Activated CD4-positive, alpha-beta T cell treated with anti-CD3 and anti-CD28 coated beads, Interleukin-2, amount 50 U/mL, for 16 hours (primary cell): ENCODE measurements at places on chromosomes 7 and 10.
A peak's percentile ranks its signal among the peaks of the same experiment; 100 is the strongest.

GRCh38 chr7:22447008-22447407 lies 53.0 kb downstream of the STEAP1B start:
- no peak for DNase-seq

DNA sequence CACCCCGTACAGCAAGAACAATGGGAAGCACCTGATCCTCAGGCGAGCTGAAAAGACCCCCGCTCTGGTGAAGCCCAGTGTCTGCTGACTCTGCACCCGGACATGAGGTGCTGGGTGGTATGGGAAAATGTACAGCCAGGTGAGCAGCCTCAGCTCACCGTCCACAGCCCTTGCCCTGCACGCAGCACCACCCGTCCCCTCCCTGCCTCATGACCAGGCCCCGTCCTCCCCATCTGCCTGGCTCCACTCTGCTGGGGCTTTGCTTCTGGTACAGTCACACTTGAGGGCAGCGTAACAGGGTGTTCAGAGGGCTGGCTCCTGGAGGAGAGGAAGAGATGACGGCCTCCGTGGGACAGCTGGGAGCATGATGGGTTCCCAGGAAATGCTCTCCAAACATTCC lies 49.1 kb downstream of the NCAPG2 start:
- no peak for DNase-seq

DNA sequence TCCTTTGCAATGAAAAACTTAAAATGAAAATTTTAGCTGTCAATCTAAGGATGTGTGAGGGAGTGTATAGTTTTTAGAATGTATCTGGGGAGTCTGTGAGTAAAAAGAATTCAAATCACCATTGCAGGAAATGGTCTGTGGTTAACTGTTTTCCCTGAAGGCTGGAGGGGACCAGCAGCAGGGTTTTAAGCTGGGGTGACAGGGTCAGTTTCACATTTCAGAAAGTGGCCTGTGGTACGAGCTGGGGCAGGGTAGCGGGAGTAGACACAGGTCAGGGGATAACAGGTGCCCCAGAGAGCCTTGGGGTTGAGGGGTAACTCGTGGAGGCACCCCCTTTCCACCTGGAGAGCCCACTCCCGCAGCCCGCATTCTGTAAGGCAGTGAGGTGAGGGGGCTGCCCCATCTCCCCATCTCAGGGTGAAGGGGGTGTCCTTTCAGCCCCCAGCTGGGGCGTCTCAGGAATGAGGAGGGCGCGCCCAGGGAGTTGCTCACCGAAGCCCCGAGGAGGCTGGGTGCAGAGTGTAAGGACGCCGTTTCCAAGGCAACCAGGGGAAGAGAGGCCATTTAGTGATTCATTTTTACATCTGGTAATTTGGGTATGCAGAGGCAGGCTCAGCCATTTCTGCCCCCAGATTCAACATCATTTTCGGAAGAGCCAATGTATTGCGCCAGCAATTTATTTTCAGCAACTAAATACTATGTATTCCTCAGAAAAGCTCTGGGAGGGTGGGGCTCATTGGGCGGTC lies 168.9 kb downstream of the SLIT1 start:
- DNase-seq, result peak; percentile 66

DNA sequence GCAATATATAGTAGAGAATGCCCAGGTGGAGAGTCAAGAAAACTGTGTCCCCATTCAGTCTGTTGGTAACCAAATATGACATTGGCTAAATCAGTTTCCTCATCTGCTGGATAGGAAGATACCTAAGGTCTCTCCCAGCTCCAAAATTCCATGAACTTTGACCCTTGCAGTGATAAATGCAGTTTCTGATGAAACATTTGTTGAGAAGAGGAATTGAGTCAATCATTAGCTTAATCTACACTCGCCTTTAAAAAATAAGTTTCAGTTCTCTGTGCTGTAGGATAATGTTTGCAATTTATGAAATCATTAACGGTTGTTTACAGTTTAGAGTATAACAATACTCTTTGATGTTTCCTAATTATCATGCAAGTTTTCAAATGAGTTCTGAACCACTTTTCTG lies 38.0 kb upstream of the SLC25A13 start:
- DNase-seq, result no peak

GRCh38 chr7:13091974-13092707 lies 404.7 kb downstream of the ARL4A start:
- DNase-seq, result no peak

- DNase-seq, result no peak
Observed at GRCh38 chr7:70343519-70343918, 745.2 kb downstream of the AUTS2 start.

- DNase-seq, result no peak
Observed at GRCh38 chr10:68595513-68595912, 35.4 kb downstream of the TET1 start.

- peak; percentile 64 for DNase-seq
Observed at GRCh38 chr7:26365077-26365900, 73.6 kb downstream of the SNX10 start.

DNA sequence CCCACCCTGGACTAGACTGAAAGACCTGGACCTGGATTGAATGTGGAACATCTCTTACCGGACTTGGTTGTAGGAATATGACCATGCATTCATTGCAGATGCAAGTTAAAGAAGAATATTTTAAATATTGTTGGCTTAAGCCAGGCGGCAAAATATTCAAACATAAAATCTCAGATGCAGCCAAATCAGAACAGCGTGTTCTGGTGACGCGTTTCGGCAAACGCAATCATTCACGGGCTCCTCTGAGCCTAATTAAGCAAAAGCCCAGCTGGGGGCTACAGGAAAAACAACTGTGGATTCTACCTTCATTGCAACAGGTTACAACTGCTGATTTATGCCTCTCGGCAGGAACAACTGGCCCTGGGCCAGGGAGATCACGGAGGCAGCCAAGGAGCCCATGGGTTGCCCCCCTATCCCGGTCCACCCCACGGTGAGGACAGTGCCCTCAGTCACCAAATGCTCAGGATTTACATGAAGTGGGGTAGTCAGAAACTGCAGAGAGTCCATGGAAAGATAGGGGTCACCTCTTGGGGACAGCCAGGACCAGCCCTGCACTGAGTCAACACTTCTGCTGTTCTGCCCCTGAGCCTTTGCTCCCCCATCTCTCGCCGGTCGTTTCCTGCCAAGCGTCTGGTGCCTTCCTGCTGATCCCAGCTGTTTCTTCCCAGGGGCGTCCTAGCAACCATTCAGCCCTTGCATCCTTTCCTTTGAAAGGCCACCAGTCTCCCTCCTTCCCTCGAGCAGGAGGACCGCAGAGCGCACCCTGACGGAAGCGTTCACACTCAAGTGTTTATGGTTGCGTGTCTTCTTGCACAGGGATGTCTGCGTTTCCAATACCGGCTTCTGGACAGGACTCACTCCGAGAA lies 64.4 kb upstream of the SFMBT2 start:
- no peak for DNase-seq

DNA sequence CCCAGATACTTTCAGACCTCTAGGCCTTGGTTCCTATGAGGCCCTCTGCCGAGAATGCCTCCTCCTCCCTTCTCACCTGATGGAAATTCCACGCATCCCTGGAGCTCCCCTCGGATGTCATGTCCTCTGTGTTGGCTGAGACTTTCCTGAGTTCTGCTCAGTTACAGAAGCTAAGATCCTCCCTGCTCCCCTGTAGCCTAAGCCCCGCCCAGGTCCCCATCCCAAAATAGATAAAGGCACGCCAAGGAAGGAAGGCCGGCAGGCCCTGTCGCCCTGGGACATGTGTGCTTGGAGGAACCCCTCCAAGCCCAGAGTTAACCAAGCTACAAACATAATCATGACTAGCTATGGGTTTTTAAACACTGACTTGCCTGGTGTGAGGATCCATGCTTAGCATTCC lies 123.5 kb downstream of the SORBS1 start:
- DNase-seq, result no peak

GRCh38 chr10:64576497-64576896 lies 1055.3 kb downstream of the REEP3 start:
- DNase-seq, result no peak

GRCh38 chr7:139886899-139887298 lies 57.8 kb downstream of the TBXAS1 start:
- no peak for DNase-seq

DNA sequence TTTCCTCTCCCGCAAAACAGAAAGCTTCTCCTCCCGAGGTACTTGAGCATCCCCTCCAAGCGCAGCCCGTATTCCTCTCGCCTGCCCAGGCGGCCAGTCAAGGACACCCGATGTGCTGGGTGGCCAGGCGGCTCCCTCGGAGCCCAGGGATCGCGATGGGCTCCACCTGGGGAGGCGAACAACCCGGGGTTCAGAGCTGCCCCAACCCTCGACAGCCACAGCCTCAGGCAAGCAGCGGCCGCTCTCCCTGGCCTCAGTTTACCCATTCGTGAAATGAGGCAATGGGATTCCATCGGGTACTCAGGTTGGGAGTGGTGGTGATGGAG lies 147.4 kb downstream of the CYP26A1 start:
- no peak for DNase-seq

- no peak for DNase-seq
Observed at GRCh38 chr7:69782917-69783684, 184.8 kb downstream of the AUTS2 start.

GRCh38 chr7:108136191-108136688 lies 6.1 kb upstream of the LAMB4 start:
- no peak for DNase-seq

- no peak for DNase-seq
Observed at GRCh38 chr7:1738511-1738910, 68.4 kb downstream of the ELFN1 start.

GRCh38 chr10:124719213-124719851 lies 24.8 kb downstream of the FAM53B start:
- peak; percentile 90 for DNase-seq

- no peak for DNase-seq
Observed at GRCh38 chr10:73018632-73019031, 64.0 kb upstream of the PLA2G12B start.

GRCh38 chr10:51867956-51868355 lies 168.6 kb upstream of the CSTF2T start:
- no peak for DNase-seq

DNA sequence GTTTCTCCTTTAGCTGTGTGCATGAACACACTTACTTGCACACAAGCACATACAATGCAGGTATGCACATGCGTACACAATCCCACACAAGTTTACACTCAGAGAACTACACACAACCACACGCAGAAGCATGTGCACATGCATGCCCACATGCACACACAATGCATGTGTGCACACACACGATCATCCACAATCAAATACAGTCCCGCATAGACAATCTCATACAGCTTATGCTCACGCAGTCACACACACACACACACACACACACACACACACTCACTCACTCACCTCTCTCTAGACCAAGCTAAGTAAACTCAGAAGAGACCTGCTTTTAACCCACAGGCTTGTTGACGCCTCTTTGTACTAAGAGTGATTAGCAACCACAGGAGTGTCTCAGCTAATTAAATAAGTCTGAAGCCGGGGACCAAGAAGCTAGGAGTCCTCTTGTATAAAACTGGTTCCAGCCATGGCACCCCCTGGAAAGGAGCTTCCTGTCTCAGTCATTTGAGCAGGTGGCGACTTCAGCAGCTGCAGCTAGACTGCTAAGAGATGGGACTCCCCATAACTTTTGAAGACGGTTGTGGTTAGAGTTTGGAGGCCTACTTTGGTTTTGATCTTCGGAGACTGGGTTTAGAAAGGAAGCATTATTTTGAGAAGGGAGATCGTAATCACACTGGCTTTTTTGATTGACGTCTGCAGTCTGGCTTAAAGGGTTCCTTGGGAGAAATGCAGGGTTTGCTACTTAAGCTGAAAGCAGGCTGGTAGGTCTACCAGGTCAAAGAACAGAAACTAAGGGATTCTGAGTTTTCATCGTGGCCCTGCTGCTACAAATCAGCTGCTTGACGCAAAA lies 82.3 kb upstream of the ADRB1 start:
- peak; percentile 87 for DNase-seq

GRCh38 chr7:73308074-73308664 lies 457 bp downstream of the NSUN5 start:
- DNase-seq, result no peak

DNA sequence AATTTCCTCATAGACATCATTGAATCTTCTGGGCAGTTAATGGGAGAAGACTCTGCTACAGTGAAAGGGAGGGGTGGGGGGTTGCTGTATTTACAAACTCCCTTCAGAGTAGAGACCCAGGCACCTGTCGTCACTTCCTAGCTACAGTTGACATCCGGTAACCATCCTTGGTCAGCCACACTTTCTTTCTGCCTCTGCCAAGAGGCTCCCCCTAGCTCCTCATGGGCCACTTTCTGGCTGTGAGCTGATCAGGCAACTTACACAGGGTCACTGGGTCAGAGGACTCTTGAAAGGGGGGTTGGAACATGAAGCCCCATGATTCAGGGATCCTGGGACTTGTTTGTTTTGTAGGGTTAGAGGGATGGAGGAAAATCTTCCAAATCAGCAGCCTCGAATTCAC lies 1.2 kb downstream of the TECPR1 start:
- DNase-seq, result peak; percentile 61

DNA sequence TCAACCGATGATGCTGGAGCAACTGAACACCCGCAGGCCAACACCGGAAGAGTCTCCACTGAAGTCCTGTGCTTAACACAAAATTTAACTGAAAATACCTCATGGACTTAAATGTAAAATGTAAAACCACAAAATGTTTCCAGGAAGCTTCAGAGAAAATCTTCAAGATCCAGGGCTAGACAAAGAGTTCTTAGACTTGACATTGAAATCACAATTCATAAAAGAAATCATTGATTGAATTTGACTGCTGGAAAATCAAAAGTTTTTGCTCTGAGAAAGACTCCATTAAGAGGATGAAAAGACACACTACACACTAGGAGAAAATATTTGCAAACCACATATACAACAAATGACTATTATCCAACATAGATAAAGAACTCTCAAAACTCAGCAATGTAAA lies 234.7 kb upstream of the PPP2R2D start:
- no peak for DNase-seq

- DNase-seq, result peak; percentile 6
Observed at GRCh38 chr7:114478384-114478783, 63.8 kb downstream of the FOXP2 start.
